NAMALWA (cell line): ENCODE measurements at places on chromosomes 3 and 15.

- DNase-seq, result no peak
Observed at GRCh38 chr3:113261063-113261625, 49.8 kb downstream of the BOC start.

GRCh38 chr3:101567528-101568317 is 6.1 kb downstream of the TRMT10C start:
- no peak for DNase-seq

GRCh38 chr3:4067893-4068292 is 235.3 kb upstream of the SETMAR start:
- no peak for DNase-seq

GRCh38 chr3:8712045-8712907 is 21.3 kb upstream of the CAV3 start:
- DNase-seq, result peak; percentile 68

GRCh38 chr3:126439968-126440708 is 35.6 kb downstream of the ZXDC start:
- DNase-seq, result no peak

GRCh38 chr3:77372634-77373346 is 332.9 kb downstream of the ROBO2 start:
- no peak for DNase-seq

- DNase-seq, result no peak
Observed at GRCh38 chr3:140933109-140933508, 8.5 kb upstream of the SLC25A36 start.

DNA sequence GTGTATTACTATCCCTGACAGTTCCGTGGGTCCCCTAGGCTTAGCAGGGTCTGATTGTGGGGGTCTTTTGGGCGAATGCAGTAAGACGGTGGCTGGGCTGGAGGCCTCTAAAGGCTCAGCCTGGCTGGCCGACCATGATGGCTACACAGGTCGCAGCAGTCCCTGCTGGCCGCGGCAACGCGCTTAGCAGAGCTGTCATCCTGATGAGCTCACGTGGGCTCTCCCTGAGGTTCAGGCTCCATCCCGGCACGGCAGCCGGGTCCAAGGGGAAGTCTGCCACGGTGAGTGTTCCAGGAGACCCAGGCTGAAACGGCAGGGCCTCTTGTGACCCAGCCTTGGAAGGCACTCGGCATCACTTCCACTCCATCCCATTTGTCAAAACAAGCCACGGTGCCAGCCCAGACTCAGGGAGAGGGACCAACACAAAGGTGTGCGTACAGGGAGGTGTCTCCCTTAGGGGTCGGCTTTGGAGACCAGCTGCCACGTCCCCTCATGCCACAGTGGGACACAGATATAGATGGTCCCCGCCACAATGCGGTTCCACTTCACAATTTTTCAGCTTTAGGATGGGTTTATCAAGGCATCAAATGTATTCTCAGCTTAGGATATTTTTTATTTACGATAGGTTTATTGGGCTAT is 101.8 kb downstream of the XXYLT1 start:
- DNase-seq, result no peak

DNA sequence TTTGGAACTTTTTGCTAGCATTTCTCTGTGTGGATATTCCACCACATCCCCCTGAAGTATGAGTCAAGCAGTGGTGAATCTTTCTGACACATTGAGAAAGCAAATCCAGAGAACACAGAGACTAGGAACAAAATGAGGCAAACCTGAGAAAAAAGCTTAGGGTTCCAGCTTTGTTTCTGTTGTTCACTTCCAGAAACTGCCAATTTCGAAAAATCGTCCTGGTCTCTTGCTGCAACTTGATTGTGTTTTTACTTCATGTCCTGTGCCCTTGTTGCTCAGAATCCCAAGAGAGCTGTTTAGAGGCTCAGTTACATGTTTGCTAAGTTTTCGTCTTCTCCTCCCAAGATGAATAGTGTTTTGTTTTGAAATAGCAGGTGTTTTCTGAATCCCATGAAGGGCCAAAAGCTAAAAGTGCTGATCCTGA is 13.7 kb downstream of the MAP2K1 start:
- peak; percentile 13 for DNase-seq

DNA sequence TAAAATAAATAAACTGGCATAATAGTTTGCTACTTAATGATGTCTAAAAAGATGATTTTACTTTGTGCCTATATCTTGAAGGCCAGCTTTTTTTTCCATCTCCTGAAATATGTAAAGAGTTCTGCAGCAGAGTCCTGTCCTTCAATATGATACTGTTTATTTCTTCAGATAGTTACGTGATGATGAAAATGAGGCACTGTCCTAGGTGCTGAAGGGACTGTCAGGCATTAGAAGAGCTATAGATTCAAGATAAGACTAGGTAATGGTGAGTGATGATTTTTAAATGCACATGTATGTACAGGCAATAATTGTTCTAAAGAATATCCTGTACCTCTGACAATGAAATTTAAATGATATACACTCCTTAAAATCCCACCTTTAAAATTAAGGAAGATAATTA is 326.9 kb upstream of the DNAJC19 start:
- DNase-seq, result peak; percentile 34

DNA sequence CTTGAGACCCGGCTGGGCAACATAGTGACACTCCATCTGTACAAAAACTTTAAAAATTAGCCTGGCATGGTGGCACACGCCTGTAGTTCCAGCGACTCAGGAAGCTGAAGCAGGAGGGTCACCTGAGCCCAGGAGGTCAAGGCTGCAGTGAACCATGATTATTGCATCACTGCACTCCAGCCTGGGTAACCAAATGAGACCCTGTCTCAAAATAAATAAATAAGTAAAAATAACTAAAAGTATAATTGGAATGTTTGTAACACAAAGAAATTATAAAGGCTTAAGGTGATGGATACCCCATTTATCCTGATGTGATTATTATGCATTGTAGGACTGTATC is 38.6 kb downstream of the MYO1E start:
- DNase-seq, result no peak

GRCh38 chr15:25790000-25790660 is 73.0 kb downstream of the ATP10A start:
- no peak for DNase-seq

DNA sequence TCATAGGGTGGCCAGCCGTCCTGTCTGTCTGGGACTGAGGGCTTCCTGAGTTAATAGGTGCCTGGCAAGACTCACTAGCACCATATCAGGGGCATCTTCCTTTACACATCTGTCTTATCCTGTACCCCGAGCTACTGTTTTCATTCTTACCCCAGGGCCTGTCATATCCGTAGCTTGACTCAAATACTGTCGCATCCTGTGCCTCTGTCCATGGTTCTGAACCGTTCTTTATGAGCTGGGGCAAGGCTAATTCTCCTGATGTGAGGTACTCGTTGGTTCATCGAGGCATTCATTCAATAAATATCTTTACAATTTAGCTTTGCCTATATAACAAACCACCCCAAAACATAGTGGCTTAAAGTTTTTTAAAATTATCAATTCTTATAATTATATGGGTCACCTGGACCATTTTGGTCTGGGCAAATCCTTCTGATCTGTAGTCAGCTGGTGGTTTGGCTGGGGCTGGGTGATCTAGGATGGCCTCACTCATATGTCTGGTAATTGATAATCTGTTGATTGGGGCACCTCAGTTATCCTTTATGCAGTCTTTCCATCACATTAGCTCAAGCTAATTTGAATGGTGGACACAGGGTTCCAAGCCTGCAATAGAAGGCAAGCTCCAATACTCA is 121.2 kb downstream of the TLE3 start:
- DNase-seq, result peak; percentile 71

GRCh38 chr3:96813820-96814650 is at the start of gene EPHA6:
TSS of gene EPHA6 (plus strand) at chr3:96814594.
- DNase-seq, result no peak
